ENCODE measurements at places on chromosomes 4 and X.

- DNase-seq = peak; percentile 74
These were observed 37.8 kb upstream of the SLC9A7 start for GRCh38 chrX:46796574-46797191.

GRCh38 chr4:26701786-26702227 lies 117.9 kb downstream of the TBC1D19 start:
- no peak for DNase-seq

- no peak for DNase-seq
These were observed 33.1 kb downstream of the PCDH7 start for GRCh38 chr4:30753316-30753715.

GRCh38 chrX:133570549-133570948 lies 155.3 kb upstream of the GPC4 start:
- DNase-seq = no peak

GRCh38 chrX:30793075-30793766 lies 95.8 kb downstream of the TAB3 start:
- DNase-seq = no peak

DNA sequence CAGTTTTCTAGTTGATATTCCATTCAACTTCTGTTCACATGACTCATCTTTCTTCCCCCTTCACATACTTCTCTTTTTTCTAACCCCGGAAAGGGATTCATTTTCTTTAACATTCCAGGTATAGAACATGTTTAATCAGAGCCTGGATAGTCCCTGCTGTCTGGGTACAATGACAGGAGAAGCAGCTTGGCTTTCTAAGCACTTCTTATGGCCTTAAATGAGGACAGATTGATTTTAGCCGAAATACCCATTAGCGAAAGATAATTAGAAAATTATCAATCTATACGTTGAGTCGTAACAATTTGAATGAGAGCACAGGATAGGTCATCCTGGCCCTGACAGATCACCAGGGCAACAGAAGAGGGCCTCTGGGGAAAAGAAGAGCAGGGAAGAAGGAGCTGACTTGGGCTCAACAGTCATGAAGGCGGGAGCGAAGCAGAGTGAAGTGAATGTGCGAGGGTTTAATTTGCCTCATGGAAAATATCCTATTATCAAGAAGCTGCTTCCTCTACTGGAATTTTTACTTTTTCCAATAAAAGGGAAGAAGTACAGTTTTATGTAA lies 62.2 kb downstream of the PPP1R2C start:
- DNase-seq = no peak

DNA sequence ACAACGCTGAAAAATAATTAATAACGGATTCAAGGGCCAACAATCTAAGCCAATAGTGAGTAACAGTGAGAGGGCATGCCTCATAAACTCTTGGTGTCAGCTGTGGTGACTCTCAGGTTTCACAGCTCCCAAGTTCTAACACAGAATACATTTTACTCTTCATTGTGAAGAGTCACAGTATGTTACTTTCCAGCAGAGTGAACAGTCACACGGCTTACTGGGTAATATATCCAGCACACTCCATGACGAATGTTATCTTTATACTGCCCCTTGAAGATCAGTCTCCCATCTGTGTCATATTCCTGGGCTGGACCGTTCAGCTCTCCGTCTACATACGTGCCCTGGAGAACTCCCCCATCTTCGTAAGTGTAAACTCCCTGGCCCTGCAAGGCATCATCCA lies 23.1 kb downstream of the SETD7 start:
- no peak for DNase-seq

DNA sequence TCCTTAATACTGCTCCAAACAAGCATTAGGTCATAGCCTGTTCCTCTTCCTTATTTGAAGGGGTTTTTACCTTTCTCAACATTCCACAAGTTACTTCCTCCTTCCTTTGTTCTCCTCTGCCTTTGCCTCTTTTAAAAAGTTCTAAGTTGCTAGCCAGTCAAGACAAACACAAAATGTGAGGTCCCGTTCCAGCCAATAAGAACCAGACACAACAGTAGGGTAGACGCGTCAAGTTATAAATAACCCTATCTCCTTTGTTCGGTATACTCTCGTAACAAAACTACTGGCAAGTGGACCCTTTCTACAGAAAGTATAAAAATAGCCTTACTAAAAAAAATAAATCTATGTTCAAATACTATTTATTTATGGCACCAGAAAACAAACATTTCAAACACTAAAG lies 6.3 kb upstream of the ACE2 start:
- no peak for DNase-seq

- no peak for DNase-seq
These were observed 124.0 kb upstream of the STIM2 start for GRCh38 chr4:26736621-26737020.

GRCh38 chrX:46730765-46731164 lies 28.2 kb downstream of the SLC9A7 start:
- DNase-seq = no peak

- no peak for DNase-seq
These were observed 64.8 kb downstream of the PJA1 start for GRCh38 chrX:69100478-69100877.

DNA sequence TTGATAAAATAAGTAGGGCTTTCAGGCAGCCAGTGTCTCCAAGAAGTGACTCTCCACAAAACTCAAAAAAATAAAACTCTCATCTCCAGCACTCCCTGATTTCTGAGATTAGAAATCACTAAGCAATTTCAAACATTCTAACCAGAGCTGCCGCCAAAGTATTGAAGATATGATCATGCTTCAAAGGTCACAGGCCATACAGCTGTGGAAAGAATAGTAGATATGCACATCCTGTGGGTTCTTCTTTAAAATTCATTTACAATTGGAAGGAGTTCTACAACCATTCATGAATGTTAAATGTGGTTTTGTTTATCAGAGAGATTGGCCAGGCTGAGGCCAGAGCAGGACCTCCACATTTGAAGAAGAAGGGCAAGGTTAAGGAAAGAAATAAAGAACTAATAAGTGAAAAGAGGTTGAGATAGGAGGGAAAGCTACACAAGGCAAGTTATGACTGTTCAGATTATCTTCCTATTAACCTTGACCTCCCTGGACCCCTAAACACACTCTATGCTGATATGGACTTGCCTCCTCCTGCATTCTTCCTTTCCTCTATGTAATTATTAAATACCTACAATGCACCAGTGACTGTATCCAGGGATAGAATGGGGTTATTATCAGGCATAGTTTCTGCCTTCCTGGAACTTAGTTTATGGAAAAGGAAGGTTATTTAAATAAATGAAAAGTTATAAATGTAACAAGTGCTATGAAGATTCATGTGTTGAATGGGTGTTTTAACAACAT lies 56.4 kb downstream of the USP38 start:
- DNase-seq = no peak

GRCh38 chr4:177907736-177908424 lies 465.6 kb upstream of the AGA start:
- DNase-seq = no peak

GRCh38 chr4:110904435-110905065 lies 281.7 kb upstream of the PITX2 start:
- DNase-seq = no peak

- DNase-seq = peak; percentile 4
These were observed 63.2 kb upstream of the NOCT start for GRCh38 chr4:138952411-138952810.

DNA sequence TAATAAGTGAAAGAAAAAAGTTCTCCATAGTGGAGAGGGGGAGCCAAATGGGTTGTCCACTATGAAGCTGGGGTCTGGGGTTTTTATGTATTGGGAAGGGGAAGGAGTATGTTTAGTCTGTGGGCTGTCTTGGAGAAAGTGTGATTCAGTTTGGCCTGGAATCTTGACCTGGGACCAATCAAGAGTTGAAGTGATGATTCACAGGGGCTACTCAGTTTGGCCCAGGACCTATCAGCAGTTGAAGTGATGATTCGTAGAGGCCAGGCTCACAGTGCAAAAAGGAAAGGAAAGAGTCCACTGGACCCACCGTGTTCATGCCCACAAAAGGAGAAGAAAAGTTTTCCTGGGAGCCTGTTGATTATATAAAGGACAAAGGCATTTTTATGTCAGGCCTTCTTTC lies 47.3 kb upstream of the RAB9B start:
- no peak for DNase-seq

DNA sequence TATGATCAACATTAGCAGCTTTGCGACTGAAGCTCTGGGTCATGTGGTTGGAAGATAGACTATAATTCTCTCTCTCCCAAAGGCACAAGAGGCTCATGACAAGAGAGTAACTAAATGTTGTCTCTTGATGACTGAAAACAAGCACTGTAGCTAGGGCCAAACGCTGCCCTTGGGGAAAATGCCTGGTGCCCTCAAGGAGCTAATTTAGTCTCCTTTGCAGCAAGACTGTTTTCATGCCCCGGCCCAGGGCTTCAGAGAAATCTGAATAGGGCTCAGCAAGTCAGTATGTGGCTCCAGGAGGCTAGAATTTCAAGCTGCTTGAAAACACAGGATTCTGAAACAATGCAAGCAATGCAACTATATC lies 411.9 kb downstream of the GPAT3 start:
- DNase-seq = no peak

- no peak for DNase-seq
These were observed 6.9 kb downstream of the CLCN3 start for GRCh38 chr4:169627307-169627706.

DNA sequence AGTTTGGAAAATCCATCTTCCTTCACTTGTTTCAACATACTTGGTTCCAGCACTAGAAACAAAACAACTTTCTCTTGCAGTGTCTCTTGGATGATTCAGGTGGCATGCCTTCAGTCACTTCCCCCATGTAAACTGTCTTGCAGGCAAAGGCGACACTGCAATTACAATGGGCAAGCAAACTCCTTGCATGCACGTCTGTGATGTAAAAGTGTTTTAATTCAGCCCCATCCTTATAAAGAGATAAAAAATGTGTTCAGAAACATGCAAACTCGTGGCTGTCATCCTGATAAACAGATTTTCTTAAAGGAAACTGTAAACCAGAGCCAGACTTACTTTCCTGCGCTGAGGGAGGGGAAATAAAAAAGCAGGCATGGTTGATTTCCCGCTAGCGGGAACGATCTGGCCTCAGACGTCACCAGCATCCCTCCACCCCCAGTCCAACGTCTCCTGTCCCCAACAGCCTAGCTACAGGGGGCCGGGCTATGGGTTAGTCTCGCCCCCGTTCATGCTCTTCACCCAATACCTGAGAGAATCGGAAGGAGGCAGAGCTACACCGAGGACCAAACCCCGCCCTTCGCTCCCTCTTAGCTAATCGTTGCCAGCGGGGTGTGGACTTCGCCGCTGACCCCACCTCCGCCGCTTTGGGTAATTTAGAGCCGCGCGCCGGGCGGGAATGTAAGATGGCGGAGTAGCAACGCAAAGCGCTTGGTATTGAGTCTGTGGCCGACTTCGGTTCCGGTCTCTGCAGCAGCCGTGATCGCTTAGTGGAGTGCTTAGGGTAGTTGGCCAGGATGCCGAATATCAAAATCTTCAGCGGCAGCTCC lies at the start of gene PRPS1:
PRPS1 (plus strand) TSS at position 673 of the 824 bp plus-strand sequence; CDS start at position 792, 119 bp downstream.
- peak; percentile 85 for DNase-seq

- DNase-seq = no peak
These were observed 14.9 kb downstream of the ARHGAP36 start for GRCh38 chrX:131072871-131073571.

DNA sequence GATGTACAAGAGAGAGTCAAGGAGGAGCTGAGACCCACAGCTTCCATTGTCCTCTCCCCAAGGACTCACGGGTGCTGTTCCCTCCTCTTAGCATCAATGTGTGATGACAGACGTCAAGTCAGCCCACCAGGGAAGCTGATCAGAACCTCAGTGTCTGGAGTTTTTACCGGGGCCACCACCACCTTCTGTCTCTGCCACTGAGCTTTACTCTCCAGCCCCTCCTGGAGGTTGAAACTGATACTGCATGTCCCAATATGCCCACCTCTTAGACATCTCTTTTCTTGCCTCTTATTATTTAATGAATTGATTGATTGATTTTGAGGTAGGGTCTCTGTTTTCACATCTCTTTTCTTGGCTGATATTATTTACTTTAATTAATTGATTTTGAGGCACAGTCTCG lies 10.3 kb upstream of the AKAP17A start:
- DNase-seq = peak; percentile 86

GRCh38 chrX:154660541-154660940 lies 7.2 kb upstream of the CTAG2 start:
- no peak for DNase-seq
